ENCODE measurements at places on chromosomes 3 and 15.

- DNase-seq = no peak
Measured at GRCh38 chr3:16468336-16469098, 45.0 kb downstream of the RFTN1 start.

GRCh38 chr15:44300572-44300971, 12.1 kb downstream of the GOLM2 start:
- no peak for DNase-seq

DNA sequence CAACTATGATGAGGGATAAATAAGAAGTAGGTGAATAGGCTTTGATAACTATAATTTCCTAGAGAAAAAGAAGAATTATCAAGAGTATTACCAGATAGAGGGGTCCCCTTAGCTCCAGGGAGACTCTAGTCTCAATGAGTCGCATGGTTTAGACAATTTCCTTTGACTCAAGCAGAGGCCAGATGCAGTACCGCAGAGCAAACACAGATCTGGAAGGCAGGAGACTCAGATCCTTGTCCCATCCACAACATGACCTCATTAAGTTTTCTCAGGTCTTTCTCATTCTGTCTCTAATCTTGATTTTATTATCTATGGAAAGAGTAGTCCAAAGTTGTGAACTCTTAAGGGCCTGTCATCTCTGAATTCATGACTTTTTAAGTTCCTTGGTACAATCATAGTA, 987.9 kb downstream of the NTRK3 start:
- DNase-seq = no peak

GRCh38 chr3:192881159-192881786, 36.4 kb downstream of the MB21D2 start:
- no peak for DNase-seq

DNA sequence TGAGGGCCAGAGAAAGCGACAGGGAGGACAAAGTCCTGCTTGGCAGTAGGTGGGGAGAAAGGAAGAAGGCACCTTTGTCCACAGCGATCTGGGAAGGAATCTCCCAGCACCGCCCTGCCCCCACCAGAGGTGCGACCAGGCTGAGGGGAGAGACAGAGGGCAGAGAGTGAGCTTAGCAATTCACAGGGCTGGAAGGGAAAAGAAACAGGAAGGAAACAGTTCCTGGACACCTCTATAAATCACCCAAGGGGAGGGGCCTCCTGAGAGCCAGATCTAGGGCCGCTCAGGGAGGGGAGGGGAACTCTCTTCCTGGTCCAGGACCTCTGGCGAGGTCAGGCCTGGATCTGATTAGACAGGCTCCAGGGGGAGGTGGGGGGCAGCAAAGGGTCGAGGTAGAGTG, 35.4 kb downstream of the RNU5B-1 start:
- no peak for DNase-seq

GRCh38 chr3:183924956-183925355, 40.3 kb upstream of the PARL start:
- DNase-seq = no peak

GRCh38 chr3:79249701-79250100, 518.1 kb downstream of the ROBO1 start:
- no peak for DNase-seq

DNA sequence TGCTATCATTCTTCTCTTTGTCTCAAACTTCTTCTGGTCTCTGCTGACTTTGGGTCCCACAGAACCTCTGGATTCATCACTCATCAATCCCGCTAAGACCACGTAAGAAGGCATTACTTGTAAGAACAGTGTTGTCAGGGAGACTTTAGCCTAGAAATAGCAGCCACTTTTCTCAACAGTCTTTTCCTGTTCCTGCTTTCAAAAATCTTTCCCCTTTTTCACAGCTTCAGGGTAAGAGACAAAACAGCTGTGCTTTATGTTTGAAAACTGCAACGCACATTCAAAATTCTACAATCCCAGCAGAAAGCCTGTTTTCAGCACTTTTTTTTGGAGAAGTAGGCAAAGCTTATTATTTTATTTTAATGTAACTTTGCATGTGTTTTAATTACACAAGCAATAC, 42.0 kb upstream of the FAM98B start:
- DNase-seq = no peak

GRCh38 chr3:115927197-115927596, 303.9 kb downstream of the GAP43 start:
- no peak for DNase-seq

GRCh38 chr3:151979906-151980305, 106.5 kb downstream of the SUCNR1 start:
- DNase-seq = no peak

Data from activated T-cell treated with anti-CD3 and anti-CD28 coated beads, Interleukin-2, amount 50 U/mL, for 48 hours (primary cell).